ENCODE measurements at places on chromosomes 1 and 21.

GRCh38 chr1:3906672-3907020 is 6.6 kb upstream of the C1orf174 start:
- DNase-seq, result no peak

GRCh38 chr1:7680207-7680954 is 90.7 kb upstream of the VAMP3 start:
- peak; percentile 63 for DNase-seq

GRCh38 chr1:153390938-153391710 is at the start of gene S100A8:
Gene S100A8, minus strand, starts transcription at chr1:153391073. Its CDS starts 538 bp downstream, at chr1:153390535.
- DNase-seq, result peak; percentile 27

DNA sequence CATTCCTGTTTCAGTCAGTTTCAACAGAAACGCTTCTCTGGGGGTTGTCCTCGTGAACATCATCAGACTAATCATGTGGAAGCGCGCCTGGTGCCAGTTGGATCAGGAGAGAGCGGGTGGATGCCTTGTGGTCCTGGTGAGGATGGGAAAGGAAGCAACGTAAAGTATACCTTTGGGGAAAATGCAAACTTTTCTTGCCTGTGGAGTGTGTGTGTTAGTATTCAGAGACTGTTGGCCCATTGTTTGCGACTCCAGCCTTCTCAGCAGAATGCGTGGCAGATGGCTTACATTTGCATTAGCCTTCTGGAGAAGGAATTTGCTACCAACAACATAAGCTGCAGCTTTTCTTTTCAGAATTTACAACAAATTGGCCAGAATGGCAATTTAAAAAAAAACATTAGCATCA is 173.9 kb downstream of the RWDD3 start:
- DNase-seq, result no peak

GRCh38 chr1:7253118-7253480 is 467.8 kb downstream of the CAMTA1 start:
- DNase-seq, result no peak

DNA sequence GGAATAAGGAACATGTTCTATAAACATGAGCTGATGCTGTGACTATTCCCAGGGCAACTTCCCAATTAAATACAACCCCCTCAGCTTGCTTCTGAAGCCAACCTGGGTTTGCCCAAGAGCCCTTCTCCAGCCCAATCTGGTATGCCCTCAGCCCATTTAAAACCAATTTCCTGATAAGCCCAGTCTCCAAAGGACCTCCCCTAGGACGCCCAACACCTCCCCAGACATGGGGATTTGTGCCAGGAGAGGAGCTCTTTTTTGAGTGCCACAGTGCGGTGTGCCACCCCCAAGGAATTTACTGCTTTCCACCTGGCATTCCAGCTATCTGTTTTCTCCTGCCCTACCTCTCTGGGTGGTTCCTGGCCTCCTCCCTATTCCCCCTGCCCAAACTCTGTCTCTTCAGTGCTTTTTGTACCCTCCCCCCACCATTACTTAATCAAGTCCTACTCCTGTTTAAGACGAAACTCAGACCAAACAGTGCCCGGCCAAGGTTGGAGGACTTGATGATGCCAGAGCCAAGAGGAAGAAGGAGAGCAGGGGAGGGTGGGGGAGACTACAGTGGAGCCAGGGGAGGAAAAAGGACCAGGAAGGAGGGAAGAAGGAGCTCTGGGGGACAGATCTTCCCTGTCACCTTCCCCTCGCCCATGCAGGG is 11.4 kb upstream of the EFNA1 start:
- no peak for DNase-seq

DNA sequence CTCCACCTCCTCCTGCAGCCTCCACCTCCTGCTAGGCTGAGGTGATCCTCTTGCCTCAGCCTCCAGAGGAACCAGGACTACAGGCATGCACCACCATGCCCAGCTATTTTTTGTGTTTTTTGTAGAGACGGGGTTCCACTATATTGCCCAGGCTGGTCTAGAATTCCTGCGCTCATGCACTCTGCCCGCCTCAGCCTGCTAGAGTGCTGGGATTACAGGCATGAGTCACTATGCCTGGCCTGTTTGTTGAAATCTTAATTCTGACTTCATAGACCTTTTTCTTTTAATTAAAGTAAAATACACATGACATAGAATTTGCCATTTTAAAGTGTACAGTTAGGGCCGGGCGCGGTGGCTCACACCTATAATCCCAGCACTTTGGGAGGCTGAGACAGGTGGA is 42.7 kb downstream of the FAAP20 start:
- DNase-seq, result no peak

DNA sequence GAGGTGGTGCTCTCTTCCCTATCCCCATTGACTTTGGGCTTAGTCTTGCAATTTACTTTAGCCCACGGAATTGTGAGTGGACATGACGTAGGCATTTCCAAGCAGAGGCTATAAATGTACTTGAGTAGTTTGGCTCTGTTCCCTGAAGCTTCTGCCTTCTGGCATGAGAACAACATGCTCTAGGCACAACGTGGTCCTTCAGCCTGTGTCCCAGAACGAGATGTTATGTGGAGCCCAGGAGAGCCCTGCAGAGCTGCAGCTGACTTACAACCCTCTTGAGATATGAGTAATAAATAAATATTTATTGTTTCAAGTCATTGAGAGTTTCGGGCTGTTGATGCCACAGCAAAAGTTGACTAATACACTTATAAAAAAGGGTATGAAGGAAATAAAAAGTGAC is 105.2 kb upstream of the HMGB4 start:
- DNase-seq, result no peak

DNA sequence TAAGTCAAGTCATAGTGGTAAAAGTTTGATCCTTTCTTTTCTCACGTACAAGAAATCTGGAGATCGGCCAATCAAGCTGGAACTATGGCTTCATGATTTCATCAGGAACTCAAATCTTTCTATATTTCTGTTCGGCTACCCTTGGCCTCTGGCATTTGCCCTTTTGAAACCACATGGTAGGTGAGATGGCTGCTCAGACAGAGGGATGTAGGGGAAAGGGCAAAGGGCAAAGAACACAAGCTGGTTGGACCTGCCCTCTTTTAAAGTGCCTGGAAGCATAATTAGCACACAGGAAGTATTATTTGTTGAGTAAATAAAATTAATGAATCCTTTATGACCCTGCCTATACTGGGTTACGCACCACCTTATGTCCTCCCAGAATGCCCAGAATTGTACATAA is 11.5 kb upstream of the RGS1 start:
- no peak for DNase-seq

DNA sequence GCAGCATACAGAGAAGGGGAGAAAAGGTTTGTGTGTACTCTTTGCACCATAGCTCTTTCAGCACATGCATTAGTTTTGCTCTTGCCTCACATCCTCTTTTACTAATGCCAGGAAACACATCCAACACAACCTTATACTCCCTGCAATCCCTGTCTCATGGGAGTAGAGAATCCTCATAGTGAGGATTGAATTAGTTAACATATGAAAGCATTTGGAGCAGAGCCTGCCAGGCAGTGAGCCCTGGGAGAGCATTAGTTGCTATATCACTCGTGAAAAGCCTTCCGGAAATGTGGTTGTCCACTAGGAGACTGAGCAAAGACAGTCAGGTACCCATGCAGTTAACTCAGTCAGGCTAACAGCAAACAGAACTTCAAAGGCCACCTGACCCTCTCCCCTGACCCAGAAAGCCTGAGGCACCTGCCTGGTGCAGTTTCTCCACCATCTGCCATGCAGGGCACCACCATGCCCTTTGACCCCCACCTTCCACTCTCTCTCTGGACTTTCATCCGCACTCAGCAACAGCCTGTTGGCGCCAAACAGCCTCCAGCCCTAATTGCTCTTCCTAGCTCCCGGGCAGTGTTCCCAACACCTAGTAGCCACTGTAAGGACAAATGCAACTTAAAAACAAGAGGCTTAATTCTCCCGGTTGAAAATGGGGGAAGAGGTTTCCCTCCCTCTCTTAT is 14.9 kb upstream of the AGT start:
- no peak for DNase-seq

- no peak for DNase-seq
These were observed 20.3 kb upstream of the RBBP5 start for GRCh38 chr1:205142102-205142469.

DNA sequence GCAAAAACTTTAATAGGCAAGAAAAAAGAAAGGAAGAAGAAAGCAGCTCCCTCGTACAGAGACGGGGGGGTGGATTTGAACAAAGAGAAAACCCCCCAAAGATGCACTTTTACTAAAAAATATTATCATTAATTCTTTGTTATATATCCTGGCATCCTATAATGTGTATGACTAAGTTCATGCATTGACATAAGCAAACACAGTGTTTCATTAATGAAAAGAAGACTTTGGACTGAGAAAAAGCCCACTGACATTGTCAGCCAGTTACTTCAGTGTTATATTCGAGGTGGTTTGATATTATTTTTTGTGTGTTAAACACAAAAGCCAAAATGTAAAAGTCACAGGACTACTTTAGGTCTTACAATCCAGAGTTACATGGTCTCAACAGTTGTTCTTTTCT is 110.1 kb upstream of the DPYD start:
- peak; percentile 37 for DNase-seq

- DNase-seq, result no peak
These were observed 162.6 kb upstream of the IRF2BP2 start for GRCh38 chr1:234772345-234773147.

GRCh38 chr21:46122237-46122671 is 24.3 kb downstream of the COL6A2 start:
- DNase-seq, result no peak

DNA sequence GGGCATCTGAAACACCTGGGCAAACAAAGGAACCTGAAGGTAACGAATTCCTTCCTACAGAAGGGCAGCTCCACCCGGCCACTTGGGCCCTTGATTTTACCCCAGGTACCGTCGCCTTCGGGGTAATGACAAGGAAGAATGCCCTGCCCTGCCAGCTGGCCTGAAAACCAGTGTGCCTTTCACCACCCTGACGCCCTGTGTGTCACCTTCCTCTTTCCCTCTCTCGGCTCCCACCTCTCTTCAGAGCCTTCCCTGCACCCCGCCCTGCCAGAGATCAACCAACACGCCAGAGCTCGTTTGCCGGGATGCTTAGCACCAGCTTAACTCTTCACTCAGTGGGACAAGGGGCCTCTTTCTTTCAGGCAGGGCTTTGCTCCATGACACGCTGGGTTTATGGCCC is 86.0 kb downstream of the SIM2 start:
- no peak for DNase-seq

DNA sequence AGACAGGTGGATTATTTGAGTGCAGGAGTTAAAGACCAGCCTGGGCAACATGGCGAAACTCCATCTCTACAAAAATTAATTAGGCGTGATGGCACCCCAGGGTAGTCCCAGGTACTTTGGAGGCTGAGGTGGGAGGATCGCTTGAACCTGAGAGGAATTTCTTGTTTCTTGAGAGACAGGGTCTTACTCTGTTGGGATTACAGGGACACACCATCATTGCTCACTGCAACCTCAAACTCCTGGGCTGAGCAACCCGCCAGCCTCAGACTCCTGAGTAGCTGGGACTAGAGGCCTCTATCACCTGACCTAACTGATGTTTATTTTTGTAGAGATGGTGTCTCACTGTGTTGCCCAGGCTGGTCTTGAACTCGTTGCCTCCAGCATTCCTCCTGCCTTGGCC is 24.8 kb downstream of the DHX9 start:
- DNase-seq, result no peak

- DNase-seq, result no peak
These were observed 31.6 kb upstream of the ETS2 start for GRCh38 chr21:38774152-38774551.

GRCh38 chr1:27603309-27603680 is 649 bp downstream of the AHDC1 start:
- no peak for DNase-seq

GRCh38 chr1:28056129-28056925 is 32.1 kb downstream of the EYA3 start:
- DNase-seq, result no peak

DNA sequence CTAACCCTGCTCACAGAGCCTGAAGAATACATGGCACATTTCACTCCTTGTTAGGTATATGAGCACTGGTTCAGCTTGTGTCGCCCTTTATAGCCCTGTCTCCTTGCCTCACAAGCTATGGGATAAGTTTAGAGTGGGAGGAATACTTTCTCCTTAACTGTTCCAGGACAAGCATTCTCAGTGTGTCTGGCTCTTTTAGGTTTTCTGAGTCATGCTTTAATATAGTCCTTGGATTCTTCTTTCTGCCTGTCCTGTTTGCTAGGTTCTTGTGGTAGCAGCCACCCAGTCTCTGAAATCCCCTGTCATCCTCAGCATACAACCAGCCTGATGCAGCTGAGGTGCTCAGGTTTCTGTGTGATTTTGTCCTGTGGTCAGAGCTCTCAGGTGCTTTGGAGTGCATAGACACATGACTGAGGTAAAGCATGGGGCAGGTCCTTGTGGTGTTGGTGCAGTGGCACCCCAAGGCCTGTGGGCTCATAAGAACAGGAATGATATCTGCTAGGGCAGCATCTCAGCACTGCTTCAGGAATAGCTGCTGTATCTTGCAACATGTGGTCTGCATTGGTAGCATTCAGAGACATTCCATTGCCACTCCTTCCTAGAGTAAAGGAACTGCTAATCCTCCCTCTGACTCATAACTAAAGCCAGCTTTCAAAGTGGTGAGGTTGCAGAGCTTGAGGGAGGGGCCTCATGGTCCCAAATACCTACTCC is 14.2 kb upstream of the CASQ2 start:
- no peak for DNase-seq

DNA sequence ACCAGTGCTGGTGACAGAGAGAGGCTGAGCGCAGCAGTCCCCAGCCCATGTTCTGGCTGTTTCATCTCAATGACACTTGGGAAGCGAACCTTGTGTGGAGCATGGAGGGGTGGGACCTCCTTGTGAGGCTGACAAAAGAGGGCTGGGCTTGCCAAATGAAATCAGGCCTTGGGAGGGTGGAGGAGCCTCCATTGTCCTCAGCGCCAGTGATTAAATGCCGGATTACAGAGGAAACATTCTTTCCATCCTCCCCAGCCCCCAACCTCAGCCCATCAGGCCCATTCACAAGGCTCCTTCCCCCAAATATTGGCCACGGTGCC is 63.3 kb upstream of the PAXBP1 start:
- DNase-seq, result no peak

DNA sequence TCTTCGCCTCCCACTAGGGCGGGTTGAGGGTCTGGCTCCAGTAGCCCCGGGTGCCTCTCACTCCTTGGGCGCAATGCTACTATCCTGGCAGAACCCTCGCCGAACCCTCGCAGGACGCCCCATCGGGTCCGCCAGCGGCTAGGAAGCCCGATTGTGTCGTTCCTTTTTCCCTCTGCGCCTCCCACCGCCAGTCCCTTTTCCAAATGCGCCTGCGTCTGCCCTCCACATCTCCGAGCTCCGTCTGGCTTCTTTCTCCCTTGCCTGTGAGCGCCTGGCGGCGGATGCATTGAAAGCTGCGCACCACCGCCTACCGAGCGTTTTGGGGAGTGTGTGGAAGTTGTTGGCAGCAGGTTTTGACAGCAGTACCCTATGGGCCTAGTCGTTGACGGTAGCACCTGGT is 1.0 kb upstream of the DIRAS3 start:
- no peak for DNase-seq

- DNase-seq, result no peak
These were observed 47.0 kb downstream of the CD46 start for GRCh38 chr1:207798847-207799246.

DNA sequence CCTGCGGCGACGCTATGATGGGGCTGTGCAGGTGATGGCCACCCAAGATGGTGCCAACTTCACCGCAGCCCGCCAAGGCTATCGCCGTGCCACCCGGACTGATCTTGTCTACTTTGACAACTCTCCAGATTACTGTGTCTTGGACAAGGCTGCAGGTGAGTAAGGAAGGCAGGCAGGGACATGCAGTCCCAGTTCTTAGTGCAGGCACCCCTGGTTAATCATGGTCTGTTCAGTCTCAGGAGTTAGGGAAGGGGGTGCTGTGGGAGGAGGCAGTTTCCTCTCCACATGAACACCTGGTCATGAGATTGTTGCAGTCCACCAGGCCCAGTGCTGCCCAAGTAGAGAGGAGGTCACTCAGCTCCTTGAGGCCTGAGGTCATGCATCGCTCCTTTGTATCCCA is 8.5 kb downstream of the WNT2B start:
- peak; percentile 54 for DNase-seq

Measured in NCI-H1105 treated with DMSO at 0.1 percent for 48 hours (cell line).